Stimulated activated naive CD4-positive, alpha-beta T cell (primary cell): ENCODE measurements at places on chromosomes 2 and 18.

DNA sequence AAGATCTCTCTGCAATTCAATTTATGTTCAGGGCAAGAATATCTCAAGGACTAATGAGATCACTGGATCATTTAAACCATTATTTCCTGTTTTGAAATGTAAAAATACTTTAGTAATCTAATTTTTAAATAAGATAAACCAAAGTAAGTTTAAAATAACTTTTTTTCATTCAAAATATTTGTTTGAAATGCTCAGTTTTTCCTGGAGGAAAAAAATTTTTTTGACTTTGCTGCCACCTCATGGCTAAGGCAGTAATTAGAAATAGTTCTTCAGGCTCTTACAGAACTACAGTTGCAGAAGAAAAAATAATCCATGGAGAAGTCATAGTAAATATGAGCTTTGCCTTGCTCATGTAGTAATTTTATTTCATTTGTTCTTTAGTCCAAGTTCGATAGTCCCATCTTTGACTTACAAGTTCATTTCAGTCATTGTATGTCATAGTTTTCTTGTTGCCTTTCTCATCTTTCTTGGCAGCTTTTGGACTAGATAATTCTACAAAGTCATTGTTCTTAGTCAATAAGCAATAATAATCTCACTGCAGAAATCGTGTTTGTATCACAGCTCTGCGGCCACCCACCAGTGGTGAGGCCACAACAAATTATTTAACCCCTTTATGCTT is 127.4 kb downstream of the DPP4 start:
- no peak for DNase-seq

DNA sequence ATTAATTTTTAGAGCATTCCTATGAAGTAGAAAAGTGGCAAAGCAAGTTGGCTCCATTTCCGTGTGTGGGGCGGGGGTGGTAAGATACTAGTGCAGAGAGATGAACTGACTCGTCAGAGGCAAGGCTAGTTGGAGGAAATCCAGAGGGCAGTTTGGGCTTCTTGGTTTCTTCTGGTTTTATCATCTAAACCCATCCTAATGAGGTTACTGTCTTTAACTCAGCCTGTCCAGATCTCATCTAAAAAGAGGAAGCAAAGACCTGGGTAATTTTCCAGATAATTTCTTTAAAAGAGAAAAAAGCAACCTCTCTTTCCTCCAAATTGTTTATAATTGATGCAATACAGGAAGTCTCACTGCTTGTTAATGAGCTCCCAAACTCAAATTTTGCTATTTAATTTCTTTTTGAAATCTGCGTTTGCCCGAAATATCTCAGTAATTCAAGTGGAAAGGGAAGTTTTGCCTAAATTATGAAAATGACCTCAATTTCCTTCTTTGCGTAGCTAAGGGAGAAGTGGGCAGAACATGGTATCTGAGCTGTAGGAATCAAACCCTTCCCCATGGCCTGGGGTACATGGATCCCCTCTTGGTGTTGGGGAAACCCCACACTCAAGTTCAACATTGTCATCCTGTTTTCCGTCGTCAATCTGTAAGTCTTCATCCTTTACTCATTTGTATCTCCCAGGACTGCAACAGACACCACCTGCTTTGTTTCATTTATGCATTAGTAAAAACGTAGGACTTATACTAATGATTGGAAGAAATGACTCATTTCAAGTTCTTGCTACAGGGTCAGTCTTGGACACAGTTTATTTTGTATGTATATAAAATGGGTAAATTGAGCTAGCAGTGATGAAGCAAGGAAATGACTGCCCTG is 89.1 kb upstream of the KLF7 start:
- DNase-seq: no peak

- DNase-seq: no peak
These were observed 249.5 kb upstream of the TANK start for GRCh38 chr2:160910681-160911080.

DNA sequence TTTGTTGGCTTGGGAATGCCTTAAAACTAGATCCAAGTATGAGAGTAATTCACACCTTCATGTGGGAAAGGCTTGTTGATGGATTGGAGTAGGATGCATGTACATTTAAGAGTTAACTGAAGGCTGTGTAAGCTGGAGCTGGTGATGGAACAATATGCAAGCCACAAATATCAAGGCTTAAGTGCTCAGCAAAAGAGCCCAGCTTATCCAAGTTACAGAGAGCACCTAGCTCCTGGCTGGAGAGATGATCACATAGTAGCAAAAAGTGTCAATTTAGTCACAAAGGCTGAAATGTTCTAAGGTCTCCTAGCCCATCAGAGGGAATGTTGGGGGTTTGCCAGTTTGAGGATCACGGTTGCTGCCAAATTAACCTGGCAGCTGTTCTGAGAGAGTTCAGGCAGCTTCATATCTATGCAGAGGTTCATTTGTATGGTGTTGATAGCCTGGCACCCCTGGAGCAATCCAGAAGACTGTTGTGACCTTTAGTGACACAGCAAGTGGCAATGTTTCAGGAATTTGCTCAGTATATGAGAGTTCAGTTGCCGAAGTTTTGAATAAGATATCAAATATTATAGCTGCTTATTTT is 228.2 kb downstream of the DOK6 start:
- DNase-seq: no peak

GRCh38 chr2:35931626-35932025 is 424.0 kb upstream of the CRIM1 start:
- DNase-seq: no peak

GRCh38 chr2:2165135-2165534 is 165.9 kb downstream of the MYT1L start:
- no peak for DNase-seq

DNA sequence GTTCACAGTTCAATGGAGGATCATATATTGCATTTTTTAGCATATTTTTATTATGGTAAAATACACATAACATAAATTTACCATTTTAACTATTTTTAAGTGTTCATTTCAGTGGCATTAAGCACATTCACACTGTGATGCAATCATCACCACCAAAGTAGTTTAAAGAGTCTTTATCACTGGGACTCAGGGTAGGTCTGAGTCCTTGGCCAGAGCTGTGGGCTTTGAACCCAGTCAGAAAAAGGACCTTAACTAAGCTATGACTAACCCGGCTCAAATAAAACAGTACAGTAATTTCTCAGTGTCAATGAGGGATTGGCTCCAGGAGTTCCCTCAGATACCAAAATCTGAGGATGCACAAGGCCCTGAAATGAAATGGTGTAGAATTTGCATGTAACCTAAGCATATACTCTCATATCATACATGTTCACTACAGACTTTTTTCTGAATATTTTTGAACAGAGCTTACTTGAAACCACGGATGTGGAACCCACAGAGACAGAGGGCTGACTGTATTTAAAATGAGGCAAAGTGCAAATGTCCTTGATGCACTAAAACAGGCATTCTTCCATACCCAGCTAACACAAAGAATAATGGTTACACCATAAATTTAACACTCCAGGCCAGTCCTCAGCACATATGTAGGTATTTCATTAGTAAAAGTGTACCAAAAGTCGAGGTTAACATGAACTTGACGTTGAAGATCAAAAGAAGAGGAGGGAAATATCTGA is 246.2 kb downstream of the LNPK start:
- DNase-seq: no peak

DNA sequence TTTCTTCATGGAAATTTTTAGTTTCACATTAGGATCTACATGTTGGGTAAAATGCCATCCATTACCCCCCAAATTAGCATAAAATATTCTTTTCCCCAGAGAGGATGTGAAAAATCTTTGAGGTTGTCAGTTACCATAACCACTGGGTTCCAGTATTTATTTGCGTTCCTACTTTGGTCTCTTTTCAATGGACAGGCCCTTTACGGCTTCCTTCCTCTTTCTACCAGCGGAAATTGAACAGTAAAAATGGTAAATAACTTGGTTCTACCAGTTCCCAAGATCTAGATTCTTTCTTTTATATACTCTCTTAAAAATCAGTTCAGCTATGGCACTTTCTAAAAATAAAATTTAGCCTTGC is 169.2 kb upstream of the APCDD1 start:
- DNase-seq: no peak

DNA sequence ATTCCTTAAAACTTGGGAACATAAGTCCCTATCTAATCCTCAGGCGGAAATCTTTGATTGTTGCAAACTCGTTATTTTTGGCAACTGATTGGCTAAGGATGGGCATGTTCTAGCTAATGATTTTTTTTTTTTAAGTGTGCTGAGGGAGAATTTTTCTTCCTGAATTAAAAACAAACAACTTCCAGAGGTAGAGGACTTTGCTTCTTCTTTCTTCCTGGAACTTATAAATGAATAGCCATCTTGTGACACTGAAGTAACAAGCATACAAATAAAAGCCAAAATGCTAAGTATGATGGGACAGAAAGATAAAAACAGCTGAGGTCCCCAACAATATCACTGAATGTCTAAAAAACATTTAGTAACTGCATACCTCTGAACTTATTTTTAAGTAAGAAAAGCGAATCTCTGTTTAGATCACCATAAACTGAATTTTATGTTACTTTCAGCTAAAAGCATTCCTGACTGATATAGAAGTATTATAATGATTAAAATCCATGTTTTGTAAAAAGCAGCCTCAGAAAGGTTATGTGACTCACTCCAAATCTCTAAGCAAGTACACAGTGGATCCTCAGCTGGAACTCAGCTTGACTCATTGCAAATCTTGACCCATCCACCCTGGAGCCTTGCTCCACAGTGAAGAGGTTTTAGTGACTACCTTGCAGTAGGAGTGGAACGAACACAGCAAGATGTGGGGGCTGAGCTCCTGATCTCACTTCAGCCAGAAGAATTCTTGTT is 344.4 kb downstream of the CLIP4 start:
- DNase-seq: no peak

- DNase-seq: no peak
These were observed 55.1 kb downstream of the ROCK1 start for GRCh38 chr18:21056545-21056944.

GRCh38 chr2:229201521-229201920 is 69.6 kb downstream of the PID1 start:
- DNase-seq: no peak

DNA sequence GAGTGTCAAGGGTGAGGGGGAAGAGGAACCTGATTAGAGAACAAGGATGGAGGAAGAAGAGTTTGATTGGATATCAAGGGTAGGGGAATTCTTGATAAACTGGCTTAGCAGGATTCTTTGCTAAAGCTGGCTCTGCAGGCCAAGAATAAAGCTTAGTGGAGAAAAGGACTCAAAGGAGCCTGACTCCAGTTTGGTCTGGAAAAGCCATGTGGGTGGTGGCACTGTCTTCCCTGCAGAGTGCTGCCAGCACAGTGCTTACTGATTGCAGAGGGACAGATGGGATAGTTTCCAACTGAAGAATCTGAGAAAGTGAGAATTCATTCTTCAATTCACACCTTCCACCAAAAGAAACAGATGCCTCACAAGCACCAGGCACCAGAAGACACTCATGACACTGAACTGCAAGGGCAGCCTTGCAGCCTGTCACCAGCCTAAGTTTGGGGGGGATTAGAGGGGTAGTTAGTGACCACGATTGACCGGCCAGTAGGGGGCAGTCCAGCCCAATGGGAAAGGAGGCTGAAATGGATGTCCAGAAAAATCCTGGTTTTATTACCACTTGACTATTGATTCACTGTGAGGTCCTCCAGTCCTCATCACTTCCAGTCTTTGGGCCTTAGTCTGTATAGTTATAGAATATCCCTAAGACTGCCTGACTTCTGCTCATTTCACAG is 334.5 kb downstream of the SMAD2 start:
- DNase-seq: no peak

- no peak for DNase-seq
These were observed 10.5 kb upstream of the DSG2 start for GRCh38 chr18:31487246-31488015.

- DNase-seq: no peak
These were observed 21.7 kb downstream of the CHST10 start for GRCh38 chr2:100395532-100396350.

DNA sequence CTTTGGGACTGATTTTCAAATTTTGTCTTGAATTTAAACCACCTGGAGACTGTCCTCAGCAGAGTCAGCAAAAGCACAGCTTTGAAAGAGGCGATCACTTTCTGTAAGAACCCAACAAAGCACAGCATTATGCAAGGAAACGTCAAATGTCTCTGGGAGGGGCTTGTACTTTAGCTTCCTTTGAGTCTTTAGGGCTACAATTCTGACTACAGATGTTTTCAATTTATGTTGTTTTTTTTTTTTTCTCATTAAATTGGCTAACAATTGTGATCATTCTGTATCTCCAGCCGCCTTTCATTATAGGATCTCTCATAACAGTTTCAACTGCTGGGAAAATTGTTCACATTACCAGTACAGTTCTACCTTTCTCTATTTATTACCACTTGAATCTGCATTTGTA is 48.3 kb downstream of the COL3A1 start:
- no peak for DNase-seq

GRCh38 chr18:48844271-48844670 is 106.5 kb downstream of the SMAD7 start:
- no peak for DNase-seq

GRCh38 chr18:48719974-48720654 is 181.3 kb downstream of the CTIF start:
- DNase-seq: no peak

DNA sequence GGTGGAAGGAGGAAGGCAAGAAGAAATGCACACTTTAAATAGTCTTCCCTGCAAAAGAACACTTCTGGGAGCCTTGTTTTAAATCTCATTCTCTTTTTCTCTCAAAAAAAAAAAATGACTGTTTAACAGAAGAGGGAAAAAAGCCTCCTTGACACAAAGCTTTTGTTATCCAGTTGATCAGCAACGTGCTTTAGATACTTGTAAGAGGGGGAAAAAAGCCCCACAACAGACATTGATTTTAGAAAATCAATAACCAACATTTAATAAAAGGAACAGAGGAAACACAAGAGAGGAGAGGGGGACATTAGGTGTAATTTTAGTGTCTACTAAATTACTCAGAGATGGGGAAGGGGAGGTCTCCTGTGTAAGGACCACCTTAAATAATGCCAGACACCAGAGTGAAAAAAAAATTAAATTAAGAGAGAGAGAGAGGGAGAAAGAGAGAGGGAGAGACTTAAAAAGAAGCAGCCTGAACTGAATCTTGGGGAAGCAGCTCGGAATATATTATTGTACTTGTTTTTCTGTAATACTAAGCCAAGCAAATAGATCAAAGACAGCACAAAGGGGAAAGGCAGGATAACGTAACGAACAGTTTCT is 4.7 kb downstream of the ZEB2 start:
- no peak for DNase-seq

- no peak for DNase-seq
These were observed 23.4 kb upstream of the TMEM37 start for GRCh38 chr2:119408221-119408619.

- DNase-seq: no peak
These were observed at the start of gene DAW1 for GRCh38 chr2:227871375-227871791. DAW1 (plus strand) TSS chr2:227871631; CDS start chr2:227871690, 59 bp downstream.

DNA sequence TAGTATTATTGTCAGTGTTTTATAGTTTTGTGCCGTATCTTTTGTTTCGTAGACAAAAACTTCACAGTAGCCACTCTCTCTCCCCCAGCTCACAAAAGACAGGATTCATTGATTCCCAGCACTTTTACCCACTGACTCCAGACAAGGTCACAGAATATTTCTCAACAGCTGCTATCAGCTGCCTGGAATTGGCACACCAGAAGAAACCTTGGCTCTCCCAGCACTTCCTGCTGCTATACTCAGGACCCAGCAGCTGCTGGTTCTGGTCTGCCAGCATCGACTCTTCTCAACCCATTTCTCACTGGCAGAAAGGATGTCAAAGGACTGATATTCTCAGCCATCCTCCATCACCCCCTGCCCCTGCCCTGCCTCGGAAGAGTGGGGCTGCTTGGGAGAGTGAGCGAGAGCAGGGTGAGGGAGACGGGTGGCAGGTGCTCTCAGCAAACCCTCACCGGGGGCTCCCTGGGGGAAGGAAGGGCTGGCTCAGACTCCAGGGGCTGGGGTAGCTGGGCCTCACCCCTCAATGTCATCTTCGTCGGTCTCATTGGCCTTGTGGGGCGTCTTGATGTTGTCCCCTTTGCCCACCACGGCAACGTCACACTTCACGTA is 6.1 kb upstream of the OTOF start:
- no peak for DNase-seq
